T-helper 17 cell (primary cell): ENCODE measurements at places on chromosomes 13 and 19.

DNA sequence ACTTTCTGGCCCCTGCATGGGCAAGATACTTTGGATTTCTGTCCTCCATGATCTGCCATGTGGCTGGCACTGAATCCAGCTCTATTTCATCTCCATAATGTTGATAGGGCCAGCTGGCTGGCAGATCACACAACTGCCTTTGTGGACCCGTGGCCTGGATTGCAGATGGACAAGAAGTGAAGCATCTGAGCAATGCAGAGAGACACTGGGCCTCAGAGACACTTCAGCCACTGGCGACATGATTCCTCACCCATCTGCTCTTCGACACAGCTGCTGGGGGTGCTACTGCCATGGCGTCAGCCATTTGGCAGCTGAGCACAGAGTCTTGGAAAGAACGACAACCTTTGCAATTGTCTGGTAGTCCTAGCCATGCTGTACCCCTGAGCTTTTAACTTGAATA lies 79.5 kb upstream of the MYO16 start:
- DNase-seq = no peak

DNA sequence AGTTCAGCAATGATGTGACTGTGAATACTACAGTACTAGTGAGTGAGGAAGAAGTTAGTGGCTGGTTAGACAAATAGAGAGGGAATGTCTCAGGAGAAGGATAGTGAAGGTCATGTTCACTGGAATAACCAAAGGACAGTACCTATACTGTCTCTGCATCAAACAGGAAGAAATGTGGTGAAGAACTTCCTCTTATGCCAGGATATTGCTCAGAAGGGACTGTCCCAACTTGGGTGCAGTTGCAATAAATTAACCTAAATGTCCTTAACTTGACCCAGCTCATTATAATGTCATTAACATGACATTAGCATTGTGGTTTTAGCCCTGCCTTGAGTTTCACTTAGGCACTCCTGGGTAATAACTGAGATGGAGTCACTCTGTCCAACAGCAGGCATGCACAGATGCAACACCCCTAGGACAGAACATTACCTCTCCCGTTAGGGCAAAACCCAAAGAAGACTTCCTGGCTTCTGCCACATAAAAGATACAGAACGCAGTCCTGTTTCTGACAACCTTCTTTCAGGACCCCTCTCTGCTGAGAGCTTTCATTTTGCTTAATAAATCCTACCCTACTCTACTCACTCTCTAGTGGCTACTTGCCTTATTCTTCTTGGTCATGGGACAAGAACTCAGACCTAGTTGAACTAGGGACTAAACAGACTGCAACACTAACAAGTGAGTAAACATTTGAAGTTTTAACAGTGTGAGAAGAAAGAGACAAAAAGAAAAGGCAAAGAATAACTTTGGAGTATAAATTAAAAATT lies 1591.6 kb upstream of the MIR17HG start:
- DNase-seq = no peak

GRCh38 chr19:44303976-44304568 lies 753 bp downstream of the ZNF235 start:
- no peak for DNase-seq

- no peak for DNase-seq
Measured at GRCh38 chr13:79492313-79492798, 11.4 kb downstream of the NDFIP2 start.

GRCh38 chr19:6828698-6829633 lies 56.5 kb downstream of the VAV1 start:
- no peak for DNase-seq
